Activated naive CD8-positive, alpha-beta T cell treated with anti-CD3 and anti-CD28 coated beads, Interleukin-2, amount 50 U/mL, for 16 hours (primary cell): ENCODE measurements at places on chromosomes 4 and X.

DNA sequence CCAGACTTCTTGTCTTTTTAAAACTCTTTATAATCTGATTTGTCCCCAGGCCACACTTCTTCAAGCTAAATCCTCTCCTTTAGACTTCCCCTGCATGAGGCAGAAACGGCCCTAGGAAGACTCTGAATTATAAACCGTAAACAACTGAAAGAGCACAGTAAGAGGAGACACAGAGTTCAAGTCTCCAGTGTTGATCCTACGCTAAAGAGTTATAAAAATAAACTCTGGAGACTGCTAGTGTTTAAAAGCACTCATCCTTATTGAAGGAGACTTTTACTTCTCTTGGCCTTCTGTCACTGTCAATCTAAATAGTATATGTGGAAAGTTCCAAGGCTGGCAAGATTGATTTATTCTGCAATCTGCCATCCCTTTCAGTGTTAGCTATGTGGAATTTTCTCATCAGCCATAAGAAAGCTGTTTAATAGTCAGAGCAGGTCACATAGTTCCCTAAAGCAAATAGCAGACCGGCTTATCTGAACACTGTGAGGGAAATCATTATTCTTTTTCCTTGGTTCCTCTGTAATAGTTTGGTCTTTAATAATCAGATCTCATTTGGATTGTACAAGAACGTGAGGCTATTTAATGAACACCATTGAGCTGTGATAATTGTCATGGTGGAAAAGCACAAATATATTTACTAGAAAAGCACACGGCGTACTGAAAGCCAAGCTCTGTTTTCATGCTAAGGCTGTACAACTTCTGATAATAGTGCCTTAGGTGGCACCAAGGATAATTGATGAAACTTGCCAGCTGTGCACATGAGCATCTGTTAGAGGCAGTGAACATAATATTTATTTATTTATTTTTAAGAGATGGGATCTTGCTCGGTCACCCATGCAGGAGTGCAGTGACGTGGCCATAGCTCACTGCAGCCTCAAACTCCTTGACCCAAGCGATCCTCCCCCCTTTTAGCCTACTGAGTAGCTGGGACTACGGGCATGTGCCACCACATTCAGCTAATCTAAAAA lies 157.7 kb downstream of the CEP135 start:
- DNase-seq: no peak

DNA sequence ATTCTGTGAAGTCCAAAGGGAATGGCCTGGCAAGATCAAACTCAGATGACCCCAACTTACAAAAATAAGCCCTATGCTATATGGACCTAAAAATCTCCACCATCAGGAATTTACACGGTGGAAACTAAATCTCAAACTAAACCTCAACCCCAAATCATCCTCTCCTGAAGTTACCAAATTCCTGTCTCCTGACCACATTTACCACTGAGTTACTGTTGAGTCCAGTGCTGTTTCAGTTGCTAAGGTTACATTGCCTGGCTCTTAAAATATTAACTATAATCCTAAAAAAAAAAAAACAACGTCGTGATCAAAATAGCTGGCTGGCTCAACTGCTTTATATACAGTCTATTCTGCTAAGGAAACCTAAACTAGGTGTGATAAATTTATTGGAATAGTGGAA lies 315.2 kb upstream of the SLIT2 start:
- DNase-seq: no peak

DNA sequence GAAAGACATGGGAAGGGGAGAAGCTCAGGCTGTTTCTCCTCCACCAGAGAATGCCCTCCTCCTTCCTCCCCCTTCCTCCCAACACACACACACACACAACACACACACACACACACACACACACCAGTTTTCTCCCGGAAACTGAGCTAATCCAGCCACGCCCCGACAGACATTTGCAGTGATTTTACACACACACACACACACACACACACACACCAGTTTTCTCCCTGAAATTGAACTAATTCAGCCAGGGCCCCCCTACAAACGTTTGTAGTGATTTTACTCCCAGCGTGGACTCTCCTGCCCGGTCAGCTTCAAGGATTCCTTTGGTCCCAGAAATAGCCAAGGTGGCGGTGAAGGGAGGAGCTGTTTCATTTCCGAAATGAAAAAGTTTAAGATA lies 32.9 kb upstream of the STX18 start:
- no peak for DNase-seq

DNA sequence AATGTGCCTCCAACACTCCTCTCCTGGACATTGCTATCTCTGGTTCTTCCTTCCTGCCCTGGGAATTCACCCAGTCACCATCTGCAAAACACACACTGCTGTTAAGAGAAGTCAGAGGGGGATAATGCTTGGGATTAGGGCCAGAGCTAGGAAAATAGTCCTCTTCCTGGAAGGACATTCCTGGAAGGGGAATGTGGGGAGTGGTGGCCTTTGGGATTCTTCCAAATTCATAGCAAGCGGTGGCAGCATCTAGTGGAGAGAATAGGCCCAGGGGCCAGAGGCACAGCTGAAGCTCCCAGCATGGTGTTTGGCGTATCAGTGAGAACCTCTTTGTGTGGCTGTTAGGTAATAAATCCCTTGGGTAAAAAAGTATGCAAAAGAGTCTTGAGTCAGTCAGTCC lies 34.3 kb downstream of the SHROOM4 start:
- DNase-seq: no peak

- no peak for DNase-seq
Observed at GRCh38 chrX:148958901-148959300, 458.5 kb downstream of the AFF2 start.

GRCh38 chrX:84737471-84737871 lies 235.2 kb upstream of the HDX start:
- no peak for DNase-seq

- no peak for DNase-seq
Observed at GRCh38 chr4:128560754-128561495, 248.6 kb upstream of the JADE1 start.

- no peak for DNase-seq
Observed at GRCh38 chr4:165810726-165811125, 62.3 kb upstream of the TLL1 start.

DNA sequence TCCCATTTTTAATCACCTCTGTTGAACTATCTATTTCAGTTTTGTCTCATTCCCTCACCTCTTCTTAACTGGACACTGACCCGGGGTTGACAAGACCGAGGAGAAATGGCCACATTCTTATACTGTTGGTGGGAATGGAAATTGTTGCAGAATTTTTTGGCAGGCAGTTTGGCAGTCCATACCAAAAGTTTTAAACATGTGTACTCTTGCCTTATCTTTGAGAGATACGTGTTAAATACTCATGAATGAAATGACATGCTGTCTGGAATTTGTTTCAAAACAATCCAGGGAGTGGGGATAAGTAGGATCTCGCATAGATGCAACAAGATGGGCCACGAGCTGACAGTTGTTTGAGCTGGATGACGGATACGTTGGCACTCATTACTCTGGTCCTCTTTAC lies 12.1 kb downstream of the FGFBP1 start:
- DNase-seq: no peak

DNA sequence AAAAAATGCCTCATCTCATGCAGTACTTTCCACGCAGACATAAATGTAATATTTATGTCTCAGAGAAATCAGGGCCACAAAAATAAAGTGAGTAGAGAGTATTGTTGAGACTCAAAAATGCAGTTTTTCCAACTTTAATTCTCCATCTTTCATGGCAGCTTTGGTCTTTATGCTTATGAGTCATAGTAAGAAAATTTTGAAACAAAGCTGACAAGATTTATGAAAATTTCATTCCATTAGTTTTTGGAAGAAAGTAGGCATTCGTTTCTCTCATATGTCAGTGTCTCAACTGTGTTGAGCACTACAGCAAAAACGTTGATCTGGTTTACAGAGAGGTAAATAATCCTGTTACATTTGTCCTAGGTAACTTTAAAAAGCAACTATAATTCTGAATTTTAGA lies 656.8 kb downstream of the IQCM start:
- no peak for DNase-seq

- no peak for DNase-seq
Observed at GRCh38 chrX:2536974-2537373, 36.2 kb upstream of the DHRSX start.

- DNase-seq: no peak
Observed at GRCh38 chr4:137422666-137423065, 109.6 kb downstream of the PCDH18 start.

DNA sequence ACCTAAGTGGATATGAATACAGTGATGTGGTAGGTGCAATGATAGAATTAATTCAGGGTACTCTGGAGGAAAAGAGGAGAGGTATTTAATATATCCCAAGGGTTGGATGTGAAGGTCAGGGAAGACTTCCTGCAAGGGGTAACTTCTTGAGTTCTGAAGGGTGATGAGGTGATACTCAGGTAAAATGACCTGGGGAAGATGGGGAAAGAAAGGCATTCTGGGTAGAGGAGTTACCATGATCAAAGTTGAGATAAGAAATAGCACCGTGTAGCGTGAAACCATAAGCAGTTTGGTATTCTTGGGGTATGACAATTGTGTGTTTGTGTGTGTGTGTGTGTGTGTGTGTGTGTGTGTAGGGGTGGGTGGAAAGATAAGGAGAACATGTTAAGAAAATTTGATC lies 270.4 kb upstream of the LCORL start:
- no peak for DNase-seq
